ENCODE measurements at places on chromosomes 4 and X. TPM values are rescaled to one million over a fixed set of nuclear protein-coding genes. Genes with fewer than 3 reads are reported as not detected.

The ASB9 gene
- 0.33 TPM for polyA plus RNA-seq

The PAGE2 gene
- polyA plus RNA-seq = not detected

DNA sequence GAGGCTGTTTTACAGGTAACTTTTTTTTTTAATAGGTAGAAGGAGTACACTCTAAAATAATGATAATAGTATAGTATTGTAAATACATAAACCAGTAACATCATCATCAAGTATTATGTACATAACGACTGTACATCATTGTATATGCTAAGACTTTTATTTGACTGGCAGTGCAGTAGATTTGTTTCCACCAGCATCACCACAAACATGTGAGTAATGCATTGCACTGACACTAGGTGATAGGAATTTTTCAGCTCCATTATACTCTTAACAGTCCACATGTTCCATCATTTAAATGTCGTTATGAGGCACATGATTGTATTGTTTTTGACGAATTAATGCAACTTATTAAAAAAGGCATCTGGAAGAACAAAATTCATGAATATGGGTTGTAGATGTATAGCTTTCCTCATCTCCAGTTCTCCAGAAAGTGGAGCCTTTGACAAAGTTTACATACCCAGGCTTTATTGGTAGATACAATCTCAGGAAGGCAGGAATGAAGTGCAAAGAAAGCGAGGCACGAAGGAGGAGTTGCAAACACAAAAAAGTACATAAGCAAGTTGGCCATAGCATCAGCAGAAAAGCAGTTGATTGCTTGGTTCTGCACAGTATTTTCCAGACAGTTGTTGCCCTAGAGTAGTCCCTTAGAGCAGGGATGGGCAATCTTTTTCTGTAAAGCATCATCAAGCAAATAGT lies 336.9 kb upstream of the NR3C2 start:
- no peak for DNase-seq

GRCh38 chrX:15594371-15594770 lies 6.4 kb downstream of the ACE2 start:
- no peak for DNase-seq

GRCh38 chr4:10157478-10158332 lies 41.1 kb upstream of the WDR1 start:
- no peak for DNase-seq

- DNase-seq = no peak
These were observed 47.8 kb downstream of the COMMD8 start for GRCh38 chr4:47415719-47416118.
